ENCODE measurements at places on chromosomes 5 and 9. TPM values are rescaled to one million over a fixed set of nuclear protein-coding genes. Genes with fewer than 3 reads are reported as not detected.

DNA sequence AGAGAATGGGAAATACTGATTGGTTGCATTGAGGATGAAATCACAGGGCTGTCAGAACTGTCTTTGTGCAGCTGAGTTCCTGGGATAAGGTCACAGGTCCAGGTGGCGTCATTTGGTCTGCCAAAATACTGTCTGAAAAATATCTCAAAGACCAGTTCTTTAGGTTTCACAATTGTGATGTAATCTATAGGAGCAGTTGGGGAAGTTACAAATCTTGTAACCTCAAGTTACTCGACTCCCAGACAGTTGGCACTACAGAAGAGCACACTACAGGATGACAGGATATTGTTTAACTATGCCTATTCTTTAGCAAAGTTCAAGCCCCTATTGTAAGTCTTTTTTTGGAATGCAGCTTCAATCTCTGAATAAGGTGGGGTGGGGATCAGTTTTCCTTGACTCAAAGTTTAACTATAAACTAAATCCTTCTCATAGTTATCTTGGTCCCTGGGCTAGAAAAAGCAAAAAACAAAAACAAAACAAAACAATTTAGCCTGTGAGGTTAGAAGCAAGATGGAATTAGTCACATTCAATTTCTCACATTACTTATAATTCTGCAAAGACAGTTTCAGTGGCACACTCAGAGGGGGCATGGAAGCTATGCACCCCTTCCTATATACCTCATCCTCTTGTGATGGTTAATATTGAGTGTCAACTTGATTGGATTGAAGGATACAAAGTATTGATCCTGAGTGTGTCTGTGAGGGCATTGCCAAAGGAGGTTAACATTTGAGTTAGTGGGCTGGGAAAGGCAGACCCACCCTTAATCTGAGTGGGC lies 276.0 kb downstream of the AUH start:
- DNase-seq = no peak

Gene GPX8
- not detected for total RNA-seq

Gene ZNG1A
- 26.8 TPM for total RNA-seq

Gene MEF2C
- 0.47 TPM for total RNA-seq
